ENCODE measurements at places on chromosomes 13 and 19.
A peak's percentile ranks its signal among the peaks of the same experiment; 100 is the strongest.

DNA sequence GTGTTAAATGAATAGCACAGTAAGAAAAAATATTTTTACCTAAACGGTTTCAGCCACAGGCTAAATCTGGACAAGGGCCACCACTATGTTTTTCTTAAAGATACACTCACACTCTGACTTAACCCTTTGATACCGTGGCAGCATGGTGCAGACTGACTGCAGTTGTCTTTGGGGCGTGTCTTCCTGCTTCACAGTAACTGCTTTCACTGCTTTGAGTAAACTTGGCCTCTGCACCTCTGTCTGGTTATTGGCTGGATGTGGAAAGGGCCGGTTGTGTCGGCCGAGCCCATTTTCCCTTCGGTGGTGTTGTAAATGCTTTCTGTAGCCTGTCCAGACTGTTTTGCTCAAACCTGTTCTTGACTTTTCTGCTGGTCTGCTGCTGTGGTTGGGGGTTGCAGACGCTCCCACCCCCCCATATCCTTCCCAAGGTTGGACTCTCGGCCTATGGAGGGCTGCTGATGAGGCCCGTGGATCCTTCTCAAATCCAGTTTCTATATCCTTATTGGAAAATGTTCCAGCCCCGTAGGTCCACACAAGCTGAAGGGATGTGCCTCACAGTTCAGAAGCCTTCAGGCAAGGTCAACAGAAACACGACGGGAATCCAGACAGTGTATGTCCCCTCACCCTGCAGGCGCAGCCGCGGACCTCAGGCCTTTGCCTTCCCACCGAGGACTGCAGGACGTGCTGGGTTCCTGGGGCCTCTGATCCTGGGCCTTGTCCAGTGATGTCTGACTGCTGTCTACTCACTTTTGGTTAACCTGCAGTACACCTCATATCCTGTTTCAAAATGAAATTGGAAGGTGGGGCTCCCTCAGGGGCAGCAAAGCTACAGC, 90.2 kb upstream of the RNF113B start:
- peak; percentile 68 for DNase-seq

- DNase-seq: peak; percentile 12
These were observed 8.5 kb downstream of the ZNF430 start for GRCh38 chr19:21028969-21029268.

- DNase-seq: no peak
These were observed 115.2 kb downstream of the OLFM4 start for GRCh38 chr13:53143757-53144339.

GRCh38 chr19:2047449-2048103, 3.5 kb downstream of the MKNK2 start:
- DNase-seq: no peak

All from fibroblast of lung (primary cell).